ENCODE measurements at places on chromosomes 7 and 10.

DNA sequence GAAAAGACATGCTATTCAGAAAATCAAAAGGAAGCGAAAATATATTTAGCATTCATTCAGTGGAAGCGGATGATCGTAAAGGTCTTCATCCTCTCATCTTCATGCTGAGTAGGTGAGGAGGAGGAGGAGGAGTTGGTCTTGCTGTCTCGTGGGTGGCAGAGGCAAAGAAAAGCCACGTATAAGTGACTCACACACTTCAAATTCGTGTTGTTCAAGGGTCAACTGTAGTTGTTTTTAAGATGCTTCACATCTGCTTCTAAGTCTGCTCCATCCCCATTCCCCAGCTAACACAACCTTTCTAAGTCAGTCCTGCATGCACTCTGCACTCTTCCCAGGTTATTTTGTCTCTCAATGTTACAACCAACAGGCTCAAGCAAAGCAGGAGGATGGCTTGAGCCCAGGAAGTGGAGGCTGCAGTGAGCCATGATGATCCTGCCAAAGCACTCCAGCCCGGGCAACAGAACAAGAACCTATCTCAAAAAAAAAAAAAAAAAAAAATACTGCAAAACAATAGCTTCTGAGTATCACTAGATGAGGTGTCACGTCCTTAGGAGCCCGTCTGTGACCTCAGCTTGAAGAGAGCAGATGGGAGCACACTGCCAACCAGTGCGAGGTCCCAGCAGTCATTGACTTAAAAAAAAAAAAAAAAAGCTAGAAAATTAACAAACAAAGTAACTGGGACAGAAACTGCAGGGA, 70.5 kb downstream of the SFMBT2 start:
- DNase-seq, result no peak

- DNase-seq, result no peak
These were observed 71.3 kb downstream of the PFKFB3 start for GRCh38 chr10:6274040-6274439.

DNA sequence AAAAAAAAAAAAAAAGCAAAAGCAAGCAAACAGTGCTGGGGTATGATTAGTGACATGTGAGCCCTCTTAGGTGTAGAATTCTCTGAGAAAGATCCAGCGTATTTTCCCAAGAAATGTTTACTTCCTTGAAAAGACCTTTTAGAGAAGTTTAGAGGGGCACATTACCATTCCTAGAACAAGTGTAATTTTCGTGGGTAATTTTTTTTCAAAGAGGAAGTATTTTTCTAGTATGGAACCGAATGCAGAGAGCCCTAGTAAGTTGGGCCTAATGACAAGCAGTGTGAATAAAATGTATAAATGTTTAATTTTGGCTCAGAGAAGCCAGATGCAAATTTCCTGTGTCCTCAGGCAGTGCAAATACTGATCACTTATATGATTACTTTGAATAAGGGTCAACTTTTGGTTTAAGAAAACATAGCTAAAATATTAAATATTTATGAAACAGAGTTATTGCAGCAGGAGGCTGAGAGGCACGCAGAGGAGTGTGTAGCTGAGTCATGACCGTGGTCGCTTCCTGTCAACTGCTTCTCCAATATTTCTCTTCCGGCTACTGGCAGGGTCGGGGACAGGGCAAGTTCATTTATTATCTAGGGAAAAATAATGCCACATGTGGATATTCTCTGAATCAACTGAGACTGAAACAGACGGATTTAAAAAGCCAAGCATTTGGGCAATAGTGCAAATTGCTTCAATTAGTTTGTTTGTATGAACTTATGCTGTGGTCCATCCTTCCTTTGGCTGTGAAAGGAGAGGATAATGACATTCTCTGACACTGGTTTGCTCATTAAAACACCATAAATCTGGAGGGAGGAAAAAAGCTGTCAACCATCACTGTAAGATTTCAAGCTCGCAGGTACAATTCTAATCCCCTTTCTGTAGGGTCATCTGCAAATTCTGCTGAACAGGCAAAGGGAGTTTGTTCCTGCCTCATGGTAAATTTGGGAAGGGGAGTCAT, 495.2 kb downstream of the GLRX3 start:
- no peak for DNase-seq

GRCh38 chr7:30869794-30870611, 41.6 kb upstream of the AQP1 start:
- DNase-seq, result no peak
